ENCODE measurements at places on chromosomes 5 and 9.
A peak's percentile ranks its signal among the peaks of the same experiment; 100 is the strongest.

- H3K27ac ChIP-seq, result peak overlapping the region; percentile 80
- no peak overlapping the region for H3K4me3 ChIP-seq
- DNase-seq, result no peak
- no peaks in the 10 kb centered on the region for H3K36me3 ChIP-seq
- peaks cover 90% of the 10 kb centered on the region for H3K4me1 ChIP-seq
These were observed 280.8 kb downstream of the FANCC start for GRCh38 chr9:95036676-95037075.

DNA sequence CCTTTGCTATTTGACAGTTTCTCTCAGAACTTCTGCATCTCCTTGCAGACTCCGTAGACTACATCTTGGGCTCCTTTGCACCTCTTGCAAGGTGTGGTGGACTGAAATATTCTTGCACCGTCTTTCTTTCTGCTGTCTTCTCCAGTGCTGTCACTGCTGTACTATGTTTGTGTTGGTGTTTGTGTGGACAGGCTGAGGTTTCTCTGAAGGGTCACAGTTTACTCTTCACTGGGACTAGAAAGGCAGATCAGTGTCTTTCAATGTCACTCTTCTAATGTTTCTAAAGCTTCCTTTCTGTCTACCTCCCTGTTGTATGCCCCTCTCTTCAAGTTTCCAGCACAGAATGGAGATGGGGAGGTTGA, 410.0 kb upstream of the CD180 start:
- H3K4me1 ChIP-seq, result no peaks in the 10 kb centered on the region
- no peaks in the 10 kb centered on the region for H3K36me3 ChIP-seq
- H3K4me3 ChIP-seq, result no peak overlapping the region
- H3K27me3 ChIP-seq, result no peaks in the 10 kb centered on the region

GRCh38 chr9:114396558-114397218, 8.9 kb upstream of the AKNA start:
- H3K27me3 ChIP-seq, result no peaks in the 10 kb centered on the region
- peaks cover 65% of the 10 kb centered on the region for H3K4me1 ChIP-seq
- H3K36me3 ChIP-seq, result no peaks in the 10 kb centered on the region
- peak overlapping the region; percentile 67 for H3K4me3 ChIP-seq
- peak overlapping the region; percentile 94 for H3K27ac ChIP-seq
- peak; percentile 87 for DNase-seq

GRCh38 chr9:126793686-126794417, 11.0 kb upstream of the ZBTB43 start:
- H3K27ac ChIP-seq, result no peak overlapping the region
- peaks cover 52% of the 10 kb centered on the region for H3K27me3 ChIP-seq
- H3K4me1 ChIP-seq, result peaks cover 2% of the 10 kb centered on the region
- no peak for DNase-seq

- H3K27ac ChIP-seq, result no peak within 1 kb of the TSS
- H3K4me3 ChIP-seq, result no peak within 1 kb of the TSS
- peaks cover 5% of the 10 kb centered on the region for H3K4me1 ChIP-seq
- H3K27me3 ChIP-seq, result peaks cover 58% of the 10 kb centered on the region
These were observed at the start of gene LHX3 for GRCh38 chr9:136204838-136205706. TSS of gene LHX3 (minus strand) at chr9:136205128. CDS start at chr9:136205012, 116 bp downstream.

DNA sequence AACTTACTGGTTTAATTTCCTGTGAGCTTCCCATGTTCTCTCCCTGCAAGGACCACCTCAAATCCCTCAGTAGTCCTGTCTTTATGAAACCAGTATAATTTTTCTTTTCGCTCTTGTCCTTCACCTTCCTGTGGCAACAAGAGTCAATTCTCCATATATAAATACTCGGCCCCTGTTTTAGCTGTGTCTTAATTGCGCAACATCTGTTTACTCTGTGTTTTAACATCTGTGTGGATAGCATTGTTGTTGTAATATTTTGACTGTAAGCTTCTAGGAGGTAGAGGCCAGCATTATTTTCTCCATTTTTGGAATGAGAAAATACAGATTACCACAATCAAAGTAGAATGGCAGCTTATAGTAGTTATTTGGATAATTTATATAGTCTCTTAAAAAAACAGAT, 30.2 kb upstream of the CDKN2B start:
- no peak overlapping the region for H3K4me3 ChIP-seq
- H3K27me3 ChIP-seq, result no peaks in the 10 kb centered on the region
- peaks cover 3% of the 10 kb centered on the region for H3K4me1 ChIP-seq
- no peak for DNase-seq

DNA sequence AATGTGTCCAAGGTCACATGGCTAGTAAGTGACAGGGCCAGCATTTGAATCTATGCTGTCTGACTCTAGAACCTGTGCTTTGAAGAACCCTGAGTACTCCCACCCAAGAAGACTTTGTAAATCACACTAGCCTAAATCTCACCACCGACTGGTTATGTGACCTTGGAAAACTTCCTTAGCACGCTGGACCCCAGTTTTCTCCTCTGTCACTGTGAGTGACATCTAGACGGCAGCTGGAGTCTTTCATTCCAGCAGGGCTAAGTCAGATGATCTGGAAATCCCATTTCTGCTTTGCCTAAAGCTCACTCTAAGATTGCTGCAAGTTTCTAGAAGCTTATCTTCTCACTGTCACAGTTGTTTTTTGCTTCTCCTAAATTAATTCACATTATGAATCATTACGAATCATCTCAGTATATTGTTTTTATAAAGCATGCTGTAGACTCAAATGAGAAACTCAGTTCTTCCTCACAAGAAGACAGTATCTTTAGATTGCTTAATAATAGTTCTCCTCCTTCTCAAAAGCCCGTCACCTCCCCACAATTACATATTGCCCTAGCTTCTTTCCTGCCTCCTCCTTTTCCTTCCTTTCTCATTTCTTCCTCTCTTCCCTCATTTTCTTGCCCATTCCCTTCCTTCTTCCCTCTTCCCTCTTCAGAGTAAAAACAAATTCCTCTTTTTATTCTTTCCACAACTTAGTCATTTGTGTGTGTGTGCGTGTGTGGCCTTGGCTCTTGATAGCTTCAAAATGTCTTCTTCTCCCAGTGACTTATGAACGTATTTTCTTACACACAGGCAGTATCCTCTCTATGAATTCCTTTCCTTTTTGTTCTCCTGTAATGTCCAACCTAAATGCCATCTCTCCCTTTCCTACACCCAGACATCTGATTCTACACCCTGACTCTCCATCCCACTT, 16.8 kb downstream of the ALDOB start:
- no peak overlapping the region for H3K4me3 ChIP-seq
- H3K36me3 ChIP-seq, result no peaks in the 10 kb centered on the region
- H3K27me3 ChIP-seq, result no peaks in the 10 kb centered on the region
- H3K27ac ChIP-seq, result no peak overlapping the region
- DNase-seq, result no peak

GRCh38 chr5:573976-574375, 38.2 kb upstream of the CEP72 start:
- DNase-seq, result no peak
- H3K4me3 ChIP-seq, result no peak overlapping the region
- no peaks in the 10 kb centered on the region for H3K36me3 ChIP-seq
- H3K4me1 ChIP-seq, result no peaks in the 10 kb centered on the region

- H3K36me3 ChIP-seq, result no peaks in the 10 kb centered on the region
- no peak overlapping the region for H3K4me3 ChIP-seq
- no peaks in the 10 kb centered on the region for H3K27me3 ChIP-seq
- DNase-seq, result no peak
These were observed 136.6 kb upstream of the TBCA start for GRCh38 chr5:77912721-77913120.

GRCh38 chr5:76468635-76469425, 65.7 kb downstream of the IQGAP2 start:
- no peak for DNase-seq
- no peaks in the 10 kb centered on the region for H3K36me3 ChIP-seq
- H3K4me3 ChIP-seq, result no peak overlapping the region
- peaks cover 29% of the 10 kb centered on the region for H3K4me1 ChIP-seq

- DNase-seq, result peak; percentile 91
- H3K27ac ChIP-seq, result no peak overlapping the region
- no peaks in the 10 kb centered on the region for H3K36me3 ChIP-seq
- no peak overlapping the region for H3K4me3 ChIP-seq
These were observed 39.8 kb upstream of the RANBP6 start for GRCh38 chr9:6055216-6055615.

DNA sequence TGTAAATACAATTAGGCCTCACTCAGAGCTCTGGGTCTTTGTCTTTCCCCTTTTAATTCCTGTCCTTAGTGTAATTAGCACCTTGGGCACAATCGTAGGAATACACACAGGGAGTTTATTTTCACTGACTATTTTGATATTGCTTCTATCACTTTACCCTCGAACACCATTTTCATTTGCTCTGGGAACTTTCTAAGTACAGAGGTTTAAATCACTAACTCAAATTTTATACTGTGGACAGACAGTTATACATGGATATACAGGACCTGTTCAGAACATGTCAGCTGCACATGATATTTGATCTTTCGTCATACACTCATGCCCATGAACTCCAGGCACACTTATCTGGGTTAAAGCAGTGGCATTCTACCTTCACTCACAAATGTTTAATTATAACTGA, 217.8 kb upstream of the TMEM161B start:
- H3K27me3 ChIP-seq, result no peaks in the 10 kb centered on the region
- no peaks in the 10 kb centered on the region for H3K4me1 ChIP-seq
- H3K36me3 ChIP-seq, result no peaks in the 10 kb centered on the region
- DNase-seq, result no peak

- no peaks in the 10 kb centered on the region for H3K4me1 ChIP-seq
These were observed 1019.0 kb downstream of the TAF11L14 start for GRCh38 chr5:18653216-18653752.

GRCh38 chr9:123834218-123834888, 95.6 kb downstream of the DENND1A start:
- no peak overlapping the region for H3K4me3 ChIP-seq
- H3K27me3 ChIP-seq, result no peaks in the 10 kb centered on the region
- no peaks in the 10 kb centered on the region for H3K36me3 ChIP-seq
- no peaks in the 10 kb centered on the region for H3K4me1 ChIP-seq
- DNase-seq, result no peak
- H3K27ac ChIP-seq, result no peak overlapping the region

DNA sequence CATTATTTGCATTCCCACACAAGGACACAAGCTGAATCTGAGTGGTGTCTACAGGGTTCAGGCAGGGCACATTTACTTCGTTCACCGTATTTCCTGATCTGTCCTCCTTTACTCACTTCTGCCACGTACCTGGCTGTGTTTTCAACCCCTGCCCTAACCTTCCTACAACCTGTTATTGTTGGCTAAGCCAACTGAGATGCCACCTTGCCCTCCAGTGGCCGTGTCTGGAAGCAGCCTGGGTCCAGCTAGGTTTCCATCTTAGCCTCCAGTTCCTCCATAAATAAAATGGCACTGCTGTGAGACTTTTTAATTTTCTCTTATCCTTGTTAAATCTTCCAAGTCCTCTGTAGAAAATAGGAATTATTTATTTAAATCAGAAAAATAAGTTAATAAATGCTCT, 64.8 kb downstream of the ATP10B start:
- peak; percentile 48 for DNase-seq
- H3K4me3 ChIP-seq, result no peak overlapping the region
- H3K27ac ChIP-seq, result no peak overlapping the region
- H3K4me1 ChIP-seq, result no peaks in the 10 kb centered on the region
- H3K36me3 ChIP-seq, result no peaks in the 10 kb centered on the region

- peak overlapping the region; percentile 100 for H3K27ac ChIP-seq
- H3K27me3 ChIP-seq, result no peaks in the 10 kb centered on the region
- H3K36me3 ChIP-seq, result no peaks in the 10 kb centered on the region
- H3K4me1 ChIP-seq, result no peaks in the 10 kb centered on the region
- no peak overlapping the region for H3K4me3 ChIP-seq
- DNase-seq, result no peak
These were observed 3.7 kb upstream of the PJA2 start for GRCh38 chr5:109413458-109413857.

DNA sequence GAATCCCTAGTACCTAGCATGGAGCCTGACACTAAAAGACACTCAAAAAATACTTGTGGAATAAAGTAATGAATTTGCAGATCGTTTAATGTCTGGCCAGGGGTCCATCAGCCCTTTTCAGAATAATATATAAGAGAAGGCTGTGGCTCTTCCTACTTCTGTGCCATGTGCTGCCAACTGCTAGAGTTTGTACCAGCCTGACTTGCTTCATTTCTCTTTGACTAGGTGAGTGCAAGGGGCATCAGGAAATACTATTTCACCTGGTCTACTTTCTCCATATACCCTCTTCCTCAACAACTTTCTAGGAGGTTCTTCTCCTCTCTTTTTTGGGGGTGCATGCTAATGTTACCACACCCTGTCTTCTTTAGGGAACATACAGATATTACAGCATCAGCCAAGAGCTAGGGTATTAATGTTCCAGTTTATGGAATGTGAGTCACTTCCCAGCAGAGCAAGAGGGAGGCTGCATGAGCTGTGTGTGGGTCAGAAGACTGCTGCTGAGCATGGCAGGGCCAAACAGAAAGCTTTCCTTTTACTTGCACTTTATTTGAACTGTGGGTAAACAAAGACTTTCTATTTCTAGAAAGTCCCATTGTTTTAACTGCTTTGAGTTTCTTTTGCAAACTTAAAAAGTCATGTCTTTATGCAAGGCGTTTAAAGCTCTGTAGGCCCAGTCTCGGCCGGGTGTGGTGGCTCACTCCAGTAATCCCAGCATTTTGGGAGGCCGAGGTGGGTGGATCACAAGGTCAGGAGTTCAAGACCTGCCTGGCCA, 158.9 kb downstream of the ADAMTSL1 start:
- H3K36me3 ChIP-seq, result no peaks in the 10 kb centered on the region
- no peaks in the 10 kb centered on the region for H3K27me3 ChIP-seq
- DNase-seq, result peak; percentile 63
- no peak overlapping the region for H3K4me3 ChIP-seq
- H3K4me1 ChIP-seq, result peaks cover 18% of the 10 kb centered on the region

GRCh38 chr5:173804579-173804978, 83.6 kb upstream of the CPEB4 start:
- H3K27ac ChIP-seq, result no peak overlapping the region
- H3K4me3 ChIP-seq, result no peak overlapping the region
- H3K27me3 ChIP-seq, result no peaks in the 10 kb centered on the region
- H3K4me1 ChIP-seq, result peaks cover 4% of the 10 kb centered on the region

DNA sequence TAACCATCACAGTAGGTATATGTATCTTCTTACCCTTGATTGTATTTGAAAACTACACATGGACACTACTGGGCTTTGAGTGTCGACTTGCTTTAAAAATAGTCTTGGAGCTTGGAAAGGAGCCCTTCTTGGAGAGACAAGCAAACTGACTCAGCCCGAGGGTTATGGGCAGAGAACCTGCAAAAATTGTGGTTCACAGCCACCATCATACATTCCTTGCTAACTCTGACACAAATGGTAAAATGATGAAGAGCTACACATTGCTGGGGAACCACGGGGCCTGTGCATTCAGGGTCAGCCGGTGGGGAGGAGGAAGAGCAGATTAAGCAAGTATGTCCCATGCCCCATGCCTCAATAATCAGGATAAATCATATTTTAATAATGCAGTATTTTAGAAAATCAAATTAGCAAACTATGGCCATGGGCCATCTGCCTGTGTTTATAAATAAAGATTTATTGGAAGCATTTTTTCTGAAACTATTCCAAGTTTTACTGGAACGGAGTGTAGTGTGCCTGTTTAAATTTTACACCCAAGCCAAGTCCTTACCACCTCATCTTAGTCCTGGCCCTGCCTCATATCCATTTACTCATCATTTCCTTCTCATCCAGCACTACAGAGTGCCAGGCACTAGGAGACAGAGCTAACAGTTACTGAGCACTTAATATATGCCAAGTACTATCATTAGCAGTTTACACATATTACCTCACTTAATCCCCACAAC, 195.7 kb downstream of the PALM2AKAP2 start:
- H3K36me3 ChIP-seq, result no peaks in the 10 kb centered on the region
- H3K4me3 ChIP-seq, result no peak overlapping the region
- DNase-seq, result no peak
